ENCODE measurements at places on chromosomes 7 and 10. TPM values are rescaled to one million over a fixed set of nuclear protein-coding genes. Genes with fewer than 3 reads are reported as not detected.

GRCh38 chr10:26215935-26216584 lies 514 bp upstream of the GAD2 start:
- peak; percentile 69 for DNase-seq

DNA sequence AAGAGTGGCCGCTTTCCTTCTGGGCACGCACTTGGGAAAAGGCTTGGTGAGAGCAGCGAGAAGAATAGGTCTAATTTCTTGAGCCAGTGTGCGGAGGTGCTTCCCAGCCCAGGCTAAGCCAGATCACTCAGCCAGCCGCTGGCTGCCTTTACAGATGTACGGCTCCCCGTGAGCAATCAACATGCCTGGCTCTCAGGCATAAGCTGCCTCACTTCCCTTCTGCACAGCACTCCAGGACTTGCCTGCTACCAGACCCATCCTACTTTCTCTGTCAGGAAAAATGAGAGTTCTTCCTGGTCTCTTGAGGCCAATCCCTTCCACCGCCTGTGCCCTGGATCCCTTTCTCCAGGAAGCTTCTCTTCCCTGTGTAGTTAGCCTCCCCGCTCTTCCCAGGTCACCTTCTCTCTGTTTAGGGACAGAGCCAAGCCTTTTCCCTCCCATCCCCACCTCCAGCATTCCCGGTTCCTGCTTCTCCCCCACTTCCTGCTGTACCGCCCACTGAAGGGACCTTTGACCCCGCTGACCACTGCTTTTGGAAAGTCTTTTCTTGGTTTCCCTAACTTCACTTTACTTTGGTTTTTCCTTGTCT lies 1.1 kb upstream of the ACTR3C start:
- DNase-seq: no peak

The ATAD1 gene
- total RNA-seq: 163 TPM

The PROSER2 gene
- total RNA-seq: 2.2 TPM

The ZNF239 gene
- total RNA-seq: 2.2 TPM

The LBX1 gene
- total RNA-seq: not detected

Data from right cardiac atrium (tissue), 5 donors.